Kidney tubule cell (primary cell): ENCODE measurements at places on chromosomes 6 and 20.

DNA sequence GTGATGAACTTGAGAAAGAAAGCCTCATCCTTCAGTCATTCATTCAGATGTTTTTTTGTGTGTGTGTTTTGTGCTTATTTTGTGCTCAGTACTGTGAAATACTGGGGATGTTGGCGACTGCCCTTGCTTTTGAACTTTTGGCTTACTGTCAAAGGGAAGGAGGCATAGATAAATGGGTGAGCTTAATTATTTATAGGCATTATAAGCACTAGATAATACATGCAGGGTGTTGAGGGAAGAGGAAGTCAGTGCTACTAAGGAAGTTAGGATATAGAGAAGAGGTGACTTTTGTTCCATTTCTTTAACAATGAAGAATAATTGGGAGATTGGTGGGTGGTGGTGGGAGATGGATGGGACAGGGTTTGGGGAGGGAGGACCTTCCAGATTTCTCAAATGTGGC, 23.6 kb downstream of the XRN2 start:
- no peak for DNase-seq

- no peak for DNase-seq
Measured at GRCh38 chr6:110322151-110322873, 35.8 kb downstream of the METTL24 start.

- peak; percentile 62 for DNase-seq
Measured at GRCh38 chr20:35329435-35330139, 37.4 kb upstream of the FAM83C start.

GRCh38 chr6:16564436-16564835, 196.8 kb downstream of the ATXN1 start:
- DNase-seq, result no peak

- DNase-seq, result no peak
Measured at GRCh38 chr20:60786686-60787217, 465.3 kb upstream of the CDH4 start.

DNA sequence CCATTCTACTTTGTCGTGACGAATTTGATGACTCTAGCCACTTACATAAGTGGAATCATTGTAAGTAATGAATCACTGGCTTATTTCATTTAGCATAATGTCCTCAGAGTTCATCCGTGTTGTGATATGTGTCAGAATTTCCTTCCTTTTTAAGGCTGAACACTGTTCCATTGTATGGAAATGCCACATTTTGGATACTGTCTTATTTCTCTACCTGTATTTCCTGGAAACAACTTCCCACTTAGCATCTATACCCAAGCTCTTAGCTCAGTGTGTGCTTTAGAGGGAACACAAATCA, 28.8 kb upstream of the GGTLC1 start:
- DNase-seq, result peak; percentile 17

DNA sequence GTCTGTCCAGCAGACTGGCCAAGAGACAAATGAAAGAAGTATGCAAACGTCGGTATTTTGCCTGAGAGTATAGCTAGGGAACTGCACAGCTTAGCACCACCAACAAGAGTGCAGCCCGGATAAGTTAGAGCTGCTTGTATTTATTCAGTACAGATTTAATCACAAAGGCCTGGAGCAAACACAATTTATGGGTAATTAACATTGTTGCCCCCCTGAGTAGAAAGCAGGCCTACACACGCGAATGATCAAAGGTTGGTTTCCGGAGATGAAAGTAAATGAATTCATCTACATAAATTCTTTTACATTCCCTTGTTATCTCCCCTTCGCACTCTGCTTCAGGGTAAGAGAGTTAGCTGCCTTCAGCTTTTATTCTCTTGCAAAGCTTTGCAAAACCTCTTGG, 24.7 kb upstream of the CRISP1 start:
- DNase-seq, result no peak

DNA sequence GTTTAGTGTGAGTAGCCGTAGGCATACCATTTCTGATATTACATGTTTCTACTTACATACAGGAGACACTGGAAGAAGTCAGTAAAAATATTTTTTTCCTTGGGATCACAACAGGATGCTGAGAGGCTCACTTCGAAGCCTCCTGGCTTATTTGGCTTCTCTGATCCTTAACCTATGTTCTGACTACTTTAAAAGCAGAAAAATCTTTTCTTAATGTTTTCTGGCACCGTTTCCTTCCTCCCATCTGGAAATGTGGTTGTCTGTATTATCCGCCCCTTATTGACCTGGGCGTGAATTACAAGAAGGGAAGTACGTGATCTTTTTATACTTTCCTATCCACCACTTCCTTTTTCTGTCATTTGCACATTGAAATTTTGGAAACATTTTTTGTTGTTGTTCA, 379.6 kb downstream of the COL12A1 start:
- DNase-seq, result no peak

GRCh38 chr6:114398481-114398880, 55.7 kb upstream of the HS3ST5 start:
- no peak for DNase-seq

GRCh38 chr6:137884149-137884909, 17.3 kb downstream of the TNFAIP3 start:
- peak; percentile 42 for DNase-seq

GRCh38 chr6:157990321-157991066, 8.8 kb downstream of the SYNJ2 start:
- DNase-seq, result no peak

DNA sequence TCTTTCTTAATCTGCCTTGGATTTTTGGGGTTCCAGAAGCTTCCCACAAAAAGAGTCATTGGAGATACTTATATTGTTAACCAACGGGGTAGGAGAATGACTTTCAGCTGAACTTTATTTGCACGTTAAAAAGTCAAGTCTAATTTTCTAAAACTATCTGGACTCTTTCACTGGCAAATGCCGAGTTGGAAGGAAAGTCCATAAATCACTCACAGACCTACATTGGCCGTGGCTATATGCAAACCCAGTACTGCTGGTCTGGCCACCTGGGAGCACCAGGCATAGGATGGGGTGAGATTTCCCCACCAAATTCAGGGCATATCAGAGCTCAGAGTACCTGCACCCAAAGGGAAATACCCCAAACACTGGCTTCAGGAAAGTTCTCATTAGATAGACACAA, 71.3 kb upstream of the SALL4 start:
- DNase-seq, result no peak

GRCh38 chr6:44284867-44285266, 14.6 kb downstream of the TMEM151B start:
- no peak for DNase-seq

GRCh38 chr6:63272397-63272796, 47.4 kb downstream of the LGSN start:
- peak; percentile 47 for DNase-seq

GRCh38 chr20:62889871-62890270, 28.2 kb upstream of the TCFL5 start:
- DNase-seq, result no peak

- no peak for DNase-seq
Measured at GRCh38 chr6:48213076-48213788, 102.2 kb upstream of the PTCHD4 start.

GRCh38 chr20:40670253-40670652, 18.8 kb downstream of the MAFB start:
- DNase-seq, result no peak

GRCh38 chr20:8946036-8946940, 122.6 kb upstream of the PLCB4 start:
- DNase-seq, result no peak

GRCh38 chr20:52312132-52312729, 120.7 kb upstream of the ZFP64 start:
- peak; percentile 57 for DNase-seq

DNA sequence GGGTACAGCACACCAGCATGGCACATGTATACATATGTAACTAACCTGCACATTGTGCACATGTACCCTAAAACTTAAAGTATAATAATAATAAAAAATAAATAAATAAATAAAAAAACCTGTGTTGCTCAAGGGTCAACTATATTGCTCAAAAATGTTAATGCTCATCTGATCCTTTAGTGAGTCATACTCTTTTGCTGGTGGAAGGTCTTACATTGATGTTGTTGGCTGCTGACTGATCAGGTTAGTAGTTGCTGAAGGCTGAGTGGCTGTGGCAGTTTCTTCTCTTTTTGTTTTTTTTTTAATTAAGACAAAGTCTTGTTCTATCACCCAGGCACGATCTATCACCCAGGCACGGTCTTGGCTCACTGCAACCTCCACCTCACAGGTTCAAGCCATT, 29.6 kb upstream of the SMIM26 start:
- DNase-seq, result peak; percentile 46

GRCh38 chr6:41652866-41653652, 14.8 kb downstream of the MDFI start:
- DNase-seq, result no peak

GRCh38 chr20:38108986-38109541, 56.0 kb downstream of the TGM2 start:
- no peak for DNase-seq

GRCh38 chr20:22474224-22474623, 110.1 kb downstream of the FOXA2 start:
- DNase-seq, result no peak

DNA sequence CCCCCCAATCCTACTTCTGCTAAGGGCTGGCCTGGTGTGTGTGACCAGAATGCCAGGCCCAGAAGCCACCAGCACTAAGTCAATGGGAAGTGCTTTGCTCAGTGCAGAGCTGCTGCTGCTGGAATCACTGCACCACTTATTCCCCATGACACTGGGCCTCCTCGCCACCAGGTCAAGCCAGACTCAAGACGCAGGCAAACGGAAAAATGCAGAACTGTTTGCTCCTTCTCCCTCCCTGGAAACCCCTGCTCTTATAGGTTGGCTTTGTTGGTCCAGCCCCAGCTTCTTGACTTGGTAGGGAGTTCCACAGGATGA, 121.9 kb downstream of the PHACTR3 start:
- no peak for DNase-seq

- DNase-seq, result peak; percentile 77
Measured at GRCh38 chr20:45347936-45348778, at the start of gene SDC4. Gene SDC4 (minus strand): TSS chr20:45348424. CDS start chr20:45348384, 40 bp downstream.

DNA sequence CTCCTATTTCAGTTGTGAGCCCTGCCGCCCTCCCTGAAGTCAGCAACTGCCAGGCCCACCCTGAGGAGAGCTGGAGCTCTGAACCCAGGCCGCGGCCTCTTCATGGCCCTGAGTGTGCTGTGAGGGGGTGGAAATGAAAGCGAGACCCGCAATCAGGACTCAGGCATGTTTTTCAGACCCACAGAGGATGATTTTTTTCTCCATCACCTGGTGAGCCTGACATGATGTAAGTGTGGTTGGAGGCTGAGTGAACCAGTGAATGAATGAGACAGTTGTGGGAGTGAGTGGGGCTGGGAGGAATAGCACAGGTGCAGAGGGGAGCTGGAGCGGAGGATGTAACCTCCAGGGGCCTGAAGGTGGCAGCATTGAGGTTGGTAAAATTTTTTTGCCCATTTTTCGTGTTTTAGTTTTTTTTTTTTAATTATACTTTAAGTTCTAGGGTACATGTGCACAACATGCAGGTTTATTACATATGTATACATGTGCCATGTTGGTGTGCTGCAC, 18.3 kb downstream of the RAET1L start:
- DNase-seq, result peak; percentile 29

DNA sequence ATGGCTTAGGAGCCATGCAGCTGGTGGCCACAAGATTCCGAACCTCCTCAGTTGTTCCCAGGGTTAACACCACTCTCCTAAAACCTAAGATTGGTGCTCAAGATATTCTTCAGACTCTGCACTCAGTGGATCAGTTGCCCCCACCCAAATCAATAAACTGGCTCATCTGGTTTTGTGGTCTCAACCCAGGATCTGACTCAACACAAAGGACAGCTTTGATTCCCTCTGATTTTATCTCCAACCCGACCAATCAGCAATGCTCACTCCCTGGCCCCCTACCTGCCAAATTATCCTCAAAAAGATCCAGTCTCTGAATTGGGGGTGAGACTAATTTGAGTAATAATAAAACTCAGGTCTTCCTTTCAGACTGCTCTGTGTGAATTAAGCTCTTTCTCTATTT, 137.5 kb downstream of the EYS start:
- no peak for DNase-seq

GRCh38 chr6:148700047-148700715, 46.6 kb upstream of the UST start:
- DNase-seq, result no peak

GRCh38 chr20:32574296-32575226, 10.6 kb downstream of the NOL4L start:
- DNase-seq, result peak; percentile 71

GRCh38 chr6:40726853-40727252, 139.7 kb upstream of the LRFN2 start:
- DNase-seq, result no peak

- no peak for DNase-seq
Measured at GRCh38 chr6:51960419-51960818, 127.0 kb downstream of the PKHD1 start.

DNA sequence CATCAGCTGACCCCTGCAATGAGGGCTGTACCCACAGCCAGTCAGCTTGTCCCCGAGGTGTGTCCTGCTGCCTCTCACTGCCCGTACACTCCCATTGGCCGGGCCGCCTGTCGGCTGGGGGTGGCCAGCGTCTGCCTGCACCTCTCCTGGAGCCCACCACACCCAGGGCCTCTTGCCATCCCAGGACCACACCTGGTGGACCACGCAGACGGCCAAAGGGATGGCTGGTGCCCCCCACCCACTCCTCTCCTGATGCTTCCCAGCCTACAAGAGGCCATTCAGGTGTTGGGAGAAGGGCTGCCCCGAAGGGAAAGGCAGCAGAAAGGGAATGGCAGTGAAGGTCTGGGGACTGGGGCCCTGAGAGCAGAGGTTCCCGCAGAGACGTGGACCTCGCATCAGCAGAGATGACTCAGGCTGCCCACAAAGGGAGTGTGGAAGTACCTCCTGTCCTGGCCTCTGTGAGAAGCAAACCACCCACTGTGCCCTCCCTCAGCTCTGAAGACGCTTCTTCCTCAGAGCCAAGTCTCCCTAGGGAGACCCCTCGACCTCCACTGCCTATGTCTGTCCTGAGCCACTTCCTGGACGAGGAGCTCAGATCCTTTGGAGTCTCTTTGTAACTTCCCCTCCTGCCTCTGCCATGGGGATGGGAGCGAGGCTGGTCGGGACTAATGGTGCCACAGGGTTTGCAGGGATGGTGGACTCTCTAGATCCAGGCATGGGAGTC, 60.9 kb downstream of the PYGB start:
- peak; percentile 69 for DNase-seq

- DNase-seq, result no peak
Measured at GRCh38 chr6:139496654-139497344, 122.4 kb upstream of the CITED2 start.

DNA sequence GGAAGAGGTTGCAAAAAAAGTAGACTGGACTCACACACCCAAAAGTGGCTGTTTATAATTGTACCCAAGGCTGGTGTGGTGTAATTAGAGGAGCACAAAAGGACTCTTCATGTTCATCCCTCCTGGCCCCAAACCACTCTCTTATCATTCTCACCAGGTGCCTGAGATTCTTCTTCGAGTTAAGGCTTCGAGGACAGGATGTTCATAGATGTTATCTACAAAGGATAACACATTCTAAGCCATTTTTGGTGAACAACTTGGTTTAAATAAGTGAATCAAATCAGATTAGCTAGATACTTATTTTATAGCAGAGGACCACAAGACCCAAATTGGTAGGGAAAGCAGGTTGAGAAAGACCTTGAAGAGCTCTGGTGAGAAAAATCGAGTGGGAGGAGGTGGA, 73.1 kb upstream of the SUPT3H start:
- no peak for DNase-seq

- DNase-seq, result no peak
Measured at GRCh38 chr6:25454136-25454535, 175.0 kb downstream of the CARMIL1 start.

GRCh38 chr20:16621435-16622141, 48.3 kb upstream of the KIF16B start:
- no peak for DNase-seq
